Transverse colon (tissue), 4 donors: ENCODE measurements at places on chromosomes 5 and 9. TPM values are rescaled to one million over a fixed set of nuclear protein-coding genes. Genes with fewer than 3 reads are reported as not detected.

TTC23L gene
- not detected for total RNA-seq

PCDHGA3 gene
- 0.95 TPM for total RNA-seq

ICE1 gene
- total RNA-seq, result 28.1 TPM

NCS1 gene
- total RNA-seq, result 66.5 TPM

OLFM1 gene
- 7.8 TPM for total RNA-seq
